Sigmoid colon (tissue), 7 donors: ENCODE measurements at places on chromosomes 2 and 18. TPM values are rescaled to one million over a fixed set of nuclear protein-coding genes. Genes with fewer than 3 reads are reported as not detected.

HOXD11 gene
- 25.3 TPM for total RNA-seq

TBR1 gene
- not detected for total RNA-seq

RAB6D gene
- not detected for total RNA-seq

ZBTB7C gene
- total RNA-seq: 1.7 TPM

CIB4 gene
- not detected for total RNA-seq

SCN7A gene
- 117 TPM for total RNA-seq

DNA sequence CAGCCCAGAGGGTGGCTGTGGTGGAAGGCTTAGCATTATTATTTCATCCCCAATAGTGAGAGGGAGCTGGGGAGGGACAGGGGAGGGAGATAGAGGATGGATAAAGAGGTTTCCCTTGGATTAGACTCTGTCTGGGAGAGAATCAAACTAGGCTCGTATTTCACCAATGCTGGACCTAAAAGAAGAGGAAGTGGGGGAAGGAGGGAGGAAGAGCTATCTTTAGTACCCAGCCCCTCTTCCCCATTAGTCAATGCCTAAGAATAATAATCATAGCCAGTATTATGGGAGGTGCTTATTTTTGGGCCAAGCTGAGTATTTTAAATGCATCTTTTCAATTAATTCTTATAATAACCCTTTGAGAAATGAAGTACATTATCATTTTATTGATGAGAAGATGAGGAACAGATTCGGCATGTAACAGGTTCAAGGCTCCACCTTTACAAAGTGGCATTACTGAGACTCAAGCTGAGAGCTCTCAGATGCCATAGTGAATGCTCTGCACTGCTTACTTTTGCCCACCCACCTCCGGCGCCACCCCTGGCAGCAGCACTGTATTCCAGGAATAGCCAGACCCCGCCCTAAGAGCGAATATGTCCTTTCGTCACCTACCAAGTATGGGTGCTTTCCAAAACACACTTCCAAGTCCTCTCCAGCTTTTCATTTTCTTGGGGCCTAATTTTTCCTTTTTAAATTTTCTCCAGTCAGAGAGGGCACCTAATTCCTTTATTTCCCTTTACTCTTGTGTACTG is 21.0 kb downstream of the PAX8 start:
- DNase-seq: no peak
- no peak overlapping the region for H3K4me3 ChIP-seq
- no peak overlapping the region for H3K27ac ChIP-seq
- no peaks in the 10 kb centered on the region for H3K36me3 ChIP-seq
- no peaks in the 10 kb centered on the region for H3K27me3 ChIP-seq

DNA sequence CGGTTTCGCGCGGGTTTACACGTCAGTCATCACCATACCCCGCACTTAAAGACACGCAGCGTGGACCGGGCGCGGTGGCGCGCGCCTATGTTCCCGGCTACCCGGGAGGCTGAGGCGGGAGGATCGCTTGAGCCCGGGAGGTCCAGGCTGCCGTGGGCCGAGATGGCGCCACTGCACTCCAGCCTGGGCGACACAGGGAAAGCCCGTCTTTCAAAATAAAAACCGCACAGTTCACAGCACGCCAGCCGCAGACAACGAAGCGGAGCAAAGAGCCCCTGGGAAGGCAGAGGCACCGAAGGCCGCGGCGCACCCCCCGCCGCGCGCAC is 328 bp downstream of the DTYMK start:
- peak overlapping the region; percentile 89 for H3K4me3 ChIP-seq
- H3K4me1 ChIP-seq: peaks cover 34% of the 10 kb centered on the region
- peaks cover 21% of the 10 kb centered on the region for H3K36me3 ChIP-seq
- H3K27ac ChIP-seq: peak overlapping the region; percentile 93
- H3K27me3 ChIP-seq: no peaks in the 10 kb centered on the region
- DNase-seq: no peak

DNA sequence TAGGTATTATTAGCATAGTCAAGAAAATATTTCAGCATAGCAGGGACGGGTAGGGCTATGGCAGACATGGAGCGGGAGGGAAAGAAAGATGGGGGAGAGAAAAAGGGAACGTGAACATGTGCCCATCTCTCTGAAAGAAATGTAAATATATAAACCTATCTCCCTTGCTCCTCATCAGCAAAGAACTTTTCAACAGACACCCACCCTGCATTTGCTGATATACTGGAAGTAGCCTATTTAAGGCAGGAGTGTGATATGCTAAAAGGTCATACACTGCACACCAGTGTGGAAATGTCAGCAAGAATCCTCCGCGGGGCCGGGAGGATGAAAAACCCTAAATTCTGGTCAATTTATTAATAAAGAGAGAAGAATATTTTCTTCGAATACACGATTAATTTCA is 1.7 kb downstream of the MBOAT2 start:
- H3K36me3 ChIP-seq: no peaks in the 10 kb centered on the region
- no peaks in the 10 kb centered on the region for H3K4me1 ChIP-seq
- no peaks in the 10 kb centered on the region for H3K27me3 ChIP-seq
- no peak overlapping the region for H3K4me3 ChIP-seq

- no peaks in the 10 kb centered on the region for H3K4me1 ChIP-seq
- H3K27me3 ChIP-seq: peaks cover 7% of the 10 kb centered on the region
- DNase-seq: peak; percentile 82
Observed at GRCh38 chr2:149330127-149331022, at the start of gene LYPD6. LYPD6 (plus strand) TSS chr2:149330587; CDS start chr2:149437709, 107,122 bp downstream.

DNA sequence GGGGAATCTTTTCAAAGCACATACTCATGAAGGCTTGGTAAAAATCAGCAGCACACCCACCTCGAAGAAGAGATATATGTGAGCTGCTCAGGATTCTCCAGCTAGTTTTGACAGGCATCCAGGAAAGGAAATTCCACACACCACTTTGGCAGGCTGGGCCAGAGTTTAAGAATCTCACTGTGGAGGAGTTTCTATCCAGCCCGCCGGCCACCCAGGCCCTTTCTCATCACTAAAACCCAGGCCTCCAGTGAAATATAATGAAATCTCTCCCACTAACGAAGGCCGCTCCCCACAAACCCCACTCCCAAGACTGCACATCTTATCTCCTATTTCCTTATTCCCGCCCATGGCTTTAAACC is 202.0 kb downstream of the GLI2 start:
- peaks cover 67% of the 10 kb centered on the region for H3K4me1 ChIP-seq
- H3K36me3 ChIP-seq: no peaks in the 10 kb centered on the region
- H3K27me3 ChIP-seq: no peaks in the 10 kb centered on the region

GRCh38 chr18:63131106-63131958 is 188.2 kb downstream of the BCL2 start:
- no peak overlapping the region for H3K4me3 ChIP-seq
- H3K27me3 ChIP-seq: no peaks in the 10 kb centered on the region
- peak; percentile 73 for DNase-seq

- no peaks in the 10 kb centered on the region for H3K36me3 ChIP-seq
- H3K27ac ChIP-seq: no peak overlapping the region
- H3K4me3 ChIP-seq: no peak overlapping the region
- DNase-seq: no peak
Observed at GRCh38 chr2:156915332-156915731, 342.2 kb upstream of the GALNT5 start.

GRCh38 chr2:45307147-45307546 is 297.9 kb upstream of the SIX2 start:
- no peak overlapping the region for H3K27ac ChIP-seq
- H3K4me1 ChIP-seq: no peaks in the 10 kb centered on the region
- H3K36me3 ChIP-seq: no peaks in the 10 kb centered on the region
- no peaks in the 10 kb centered on the region for H3K27me3 ChIP-seq
- no peak overlapping the region for H3K4me3 ChIP-seq

DNA sequence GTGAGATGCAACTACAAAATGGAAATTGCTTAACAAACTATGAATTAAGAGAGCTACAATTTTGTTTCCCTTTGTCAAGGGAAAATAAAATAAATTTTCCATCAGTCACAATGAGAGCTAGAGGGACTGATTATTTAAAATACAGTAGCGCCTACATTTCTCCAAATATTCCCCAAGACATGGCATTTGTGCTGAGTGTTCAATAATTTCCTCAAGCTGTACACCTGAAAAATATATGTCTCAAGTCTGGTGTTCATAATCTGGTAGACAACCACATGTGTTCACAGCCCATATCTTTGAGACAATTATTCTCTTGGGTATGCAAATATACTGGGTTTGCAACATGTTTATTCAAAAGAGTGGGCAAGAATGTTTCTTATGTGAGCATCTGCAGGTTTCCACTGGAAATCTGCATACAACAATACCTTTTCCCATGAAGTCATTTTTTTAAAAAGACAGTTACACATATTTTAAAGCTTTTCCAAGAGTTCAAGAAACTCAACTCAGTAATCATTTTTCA is 240.1 kb upstream of the VRK2 start:
- DNase-seq: no peak
- no peaks in the 10 kb centered on the region for H3K36me3 ChIP-seq
- H3K4me1 ChIP-seq: no peaks in the 10 kb centered on the region
- no peak overlapping the region for H3K4me3 ChIP-seq

DNA sequence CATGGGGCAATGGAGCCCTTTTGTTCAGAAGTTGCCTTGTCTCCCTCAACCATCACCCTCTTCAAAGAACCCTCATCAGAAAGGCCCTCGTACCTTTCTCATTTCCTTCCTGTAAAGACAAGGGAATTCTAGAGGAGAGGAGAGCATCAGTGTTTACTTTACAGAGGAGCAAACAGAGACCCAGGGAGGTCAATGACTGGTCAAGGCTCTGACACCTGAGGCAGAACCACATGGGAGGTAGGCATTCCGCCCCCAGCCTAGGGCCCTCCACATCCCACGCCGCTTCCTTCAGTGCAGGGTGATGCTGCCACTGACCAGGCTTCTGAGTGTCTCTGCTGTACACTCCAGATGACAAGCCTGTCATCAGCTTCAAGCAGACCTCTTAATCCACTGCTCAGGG is 104.7 kb downstream of the NRP2 start:
- peak overlapping the region; percentile 86 for H3K27ac ChIP-seq
- no peaks in the 10 kb centered on the region for H3K36me3 ChIP-seq
- H3K4me3 ChIP-seq: no peak overlapping the region
- H3K4me1 ChIP-seq: peaks cover 89% of the 10 kb centered on the region
- H3K27me3 ChIP-seq: no peaks in the 10 kb centered on the region
- DNase-seq: no peak

- H3K27me3 ChIP-seq: no peaks in the 10 kb centered on the region
- no peak overlapping the region for H3K4me3 ChIP-seq
- DNase-seq: no peak
- H3K36me3 ChIP-seq: no peaks in the 10 kb centered on the region
Observed at GRCh38 chr2:16635791-16636699, 29.6 kb downstream of the CYRIA start.
